ENCODE measurements at places on chromosomes 7 and 10.

DNA sequence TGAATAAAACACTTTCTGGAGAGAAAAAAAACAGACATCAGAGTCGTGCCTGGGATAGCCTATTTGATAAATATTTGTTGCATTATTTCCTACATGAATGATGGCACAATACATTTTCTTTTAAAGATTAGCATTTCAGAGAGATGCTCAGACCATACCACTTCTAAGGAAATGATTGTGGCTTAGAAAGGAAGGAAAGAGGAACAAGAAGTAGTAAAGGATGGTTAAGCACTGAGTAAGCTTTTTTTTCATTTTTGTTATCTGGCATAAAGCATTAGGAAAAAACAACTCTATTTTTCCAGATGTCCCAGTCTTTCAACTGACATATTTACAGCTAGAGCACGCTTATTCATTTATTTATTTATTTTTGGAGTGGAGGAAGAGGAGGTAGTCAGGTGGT, 258.8 kb upstream of the TEX47 start:
- DNase-seq: no peak

DNA sequence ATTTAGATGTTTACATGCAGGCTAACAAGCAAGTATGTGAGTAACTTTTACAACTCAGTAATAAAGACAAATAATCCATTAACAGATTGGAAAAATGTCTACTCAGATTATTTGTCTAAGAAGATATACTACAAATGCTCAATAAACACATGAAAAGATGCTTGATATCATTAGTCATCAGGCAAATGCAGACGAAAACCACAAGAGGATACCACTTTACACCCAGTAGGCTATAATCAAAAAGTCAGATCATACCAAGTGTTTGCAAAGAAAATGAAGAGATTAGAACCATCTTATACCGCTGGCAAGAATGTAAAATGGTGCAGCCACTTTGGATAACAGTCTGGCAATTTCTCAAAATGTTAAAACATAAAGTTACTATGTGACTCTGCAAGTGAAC, 84.1 kb downstream of the MALSU1 start:
- no peak for DNase-seq

DNA sequence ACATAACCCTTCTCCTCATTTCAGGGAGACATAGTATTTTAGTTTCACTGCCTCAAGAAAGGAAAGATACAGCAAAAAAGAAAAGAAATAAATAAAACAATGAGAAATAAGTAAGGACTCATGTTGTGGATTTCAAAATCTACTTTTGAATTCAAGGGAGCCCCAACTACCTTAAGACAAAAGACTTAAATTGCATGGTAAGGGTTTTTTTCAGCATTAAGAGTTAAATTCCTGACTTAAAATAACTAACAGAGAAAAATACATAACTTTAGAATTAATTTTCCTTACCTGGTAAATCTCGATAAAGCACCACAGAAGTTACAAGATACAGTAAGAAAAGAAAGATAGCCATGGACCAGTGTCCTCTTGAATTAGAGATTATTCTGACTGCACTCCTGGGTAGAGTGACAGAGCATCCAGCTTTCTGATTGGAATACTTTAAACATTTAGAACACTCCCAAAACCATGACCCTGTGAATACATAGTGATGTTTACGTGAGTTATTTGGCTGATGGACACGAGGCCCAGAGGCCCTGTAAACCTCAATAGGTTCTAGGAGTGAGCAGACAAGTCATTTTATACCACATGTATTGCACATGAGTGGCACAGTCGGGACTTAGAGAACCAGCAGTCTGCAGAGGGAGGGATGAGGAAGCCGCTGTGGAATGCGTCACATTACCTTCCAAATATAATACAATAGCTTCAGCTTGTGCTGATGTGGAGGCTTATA, 292.5 kb upstream of the SEMA3C start:
- DNase-seq: no peak

DNA sequence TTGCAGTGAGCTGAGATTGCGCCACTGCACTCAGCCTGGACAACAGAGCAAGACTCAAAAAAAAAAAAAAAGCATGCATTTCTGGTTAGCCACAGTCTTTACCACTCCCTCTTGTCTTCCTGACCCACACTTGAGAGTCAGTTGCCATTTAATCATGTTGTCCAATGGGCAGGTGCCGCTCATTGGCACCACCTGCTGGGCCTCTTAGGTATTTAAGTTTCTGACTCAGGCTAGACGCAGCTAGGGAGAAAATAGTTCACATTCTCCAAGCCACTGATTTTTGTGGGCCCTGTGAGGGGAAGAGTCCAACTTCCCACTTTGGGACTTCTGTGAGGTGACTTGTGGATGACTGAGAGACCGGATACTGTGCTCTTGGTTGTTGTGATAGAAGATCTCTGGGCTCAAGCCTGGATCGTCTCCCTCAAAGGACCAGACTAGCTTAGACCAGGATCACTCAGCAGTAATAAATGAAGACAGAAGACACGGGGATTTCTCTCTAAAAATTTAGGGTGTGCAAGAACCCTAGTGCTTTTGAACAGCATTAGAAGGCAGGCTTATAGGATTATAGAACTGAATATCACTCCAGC, 26.8 kb upstream of the SORCS3 start:
- DNase-seq: no peak

DNA sequence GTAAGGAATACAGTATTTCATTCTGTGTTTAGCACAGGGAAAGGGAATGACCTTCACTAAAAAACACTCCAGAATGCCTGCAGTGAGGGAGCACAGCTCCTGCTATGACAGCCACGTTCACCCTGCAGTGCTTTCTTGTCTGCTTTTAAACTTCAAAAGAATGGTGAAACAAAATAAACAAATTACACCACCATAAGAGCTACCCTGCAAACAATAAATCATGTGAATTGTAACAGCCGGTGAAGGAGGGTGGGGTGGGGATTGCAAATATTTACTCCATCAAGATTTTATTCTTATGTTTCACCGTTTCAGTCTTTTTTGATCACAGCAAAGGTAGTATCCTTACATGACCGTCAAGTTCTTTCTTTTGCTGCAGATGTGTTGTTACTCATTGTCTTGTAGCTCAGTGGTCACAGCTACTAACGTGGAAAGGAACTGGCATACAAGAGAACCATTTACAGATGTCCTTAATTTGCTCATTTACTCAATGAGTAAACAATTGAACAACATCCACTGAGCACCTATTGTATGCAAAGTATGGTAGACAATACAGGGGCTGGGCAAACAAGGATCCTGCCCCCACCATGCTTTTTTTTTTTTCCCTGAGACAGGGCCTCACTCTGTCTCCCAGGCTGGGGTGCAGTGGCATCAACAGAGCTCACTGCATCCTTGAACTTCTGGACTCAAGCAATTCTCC, 4.1 kb upstream of the CHN2 start:
- DNase-seq: no peak

DNA sequence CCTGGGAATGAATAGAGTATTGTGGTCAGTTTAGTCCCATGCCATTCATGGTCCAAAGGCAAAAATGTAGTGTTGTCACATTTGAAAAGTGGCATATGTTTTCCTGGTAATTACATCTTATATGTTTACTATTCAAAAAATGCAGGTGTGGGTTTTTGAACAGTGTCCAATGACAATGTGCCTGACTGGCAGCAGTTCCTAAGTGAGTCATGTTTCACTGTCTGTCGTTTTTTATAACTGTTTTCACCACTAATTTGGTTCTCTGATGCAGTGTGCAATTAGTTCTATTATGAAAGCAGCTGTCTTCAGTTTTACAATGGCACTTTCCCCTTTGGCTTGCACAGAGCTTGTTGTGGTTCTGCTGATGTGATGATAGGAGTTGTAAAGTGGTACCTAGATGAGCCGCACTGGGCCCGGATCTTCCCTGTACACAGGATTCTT, 162.3 kb downstream of the SEM1 start:
- no peak for DNase-seq

DNA sequence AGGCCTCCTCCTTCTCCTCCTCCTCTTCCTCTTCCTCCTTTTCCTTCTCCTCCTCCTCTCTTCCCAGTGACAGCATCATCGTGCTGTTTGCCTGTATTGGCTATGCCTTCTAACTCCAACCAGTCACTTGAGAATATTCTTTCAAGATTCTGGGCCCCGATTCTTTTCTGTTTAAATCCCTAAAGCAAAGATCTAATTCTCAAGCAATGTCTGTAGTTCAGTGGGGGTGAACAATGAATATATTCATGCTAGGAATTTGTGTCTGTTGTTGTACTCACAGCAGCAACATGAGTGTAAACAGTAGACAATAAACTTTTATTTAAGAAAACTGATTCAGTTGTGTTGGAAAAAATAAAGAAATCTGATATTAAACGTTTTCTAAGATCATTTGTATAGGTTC, 30.7 kb downstream of the NUDT5 start:
- DNase-seq: no peak

- no peak for DNase-seq
Measured at GRCh38 chr7:935164-935873, 19.2 kb downstream of the ADAP1 start.

DNA sequence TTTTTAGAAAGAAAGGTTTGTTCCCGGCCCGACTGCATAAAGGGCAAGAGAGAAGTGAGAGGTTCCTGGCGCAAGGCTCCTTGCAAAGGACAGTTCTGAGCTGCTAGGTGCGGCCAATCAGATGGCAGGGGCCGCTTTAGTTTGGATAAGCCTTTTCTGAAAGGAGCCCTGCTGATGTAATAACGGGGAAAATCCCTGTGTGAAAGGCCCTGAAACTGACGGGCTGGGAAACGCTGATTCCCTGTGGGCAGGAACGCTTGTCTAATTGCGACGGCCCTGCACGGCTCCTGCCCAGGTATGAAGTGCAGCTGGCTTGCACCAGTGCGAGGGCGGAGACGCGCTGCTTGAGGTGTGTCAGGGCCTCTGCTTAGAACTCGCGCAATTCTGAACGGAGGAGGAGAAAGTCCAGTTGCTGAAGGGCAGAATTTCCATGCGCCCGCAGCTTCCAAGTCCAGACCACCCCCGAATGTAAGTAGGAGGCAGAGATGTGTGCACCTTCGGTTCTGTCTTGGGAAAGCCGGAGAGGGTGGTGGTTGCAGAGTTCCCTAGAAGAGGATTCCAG, 30.5 kb downstream of the TACC2 start:
- no peak for DNase-seq

DNA sequence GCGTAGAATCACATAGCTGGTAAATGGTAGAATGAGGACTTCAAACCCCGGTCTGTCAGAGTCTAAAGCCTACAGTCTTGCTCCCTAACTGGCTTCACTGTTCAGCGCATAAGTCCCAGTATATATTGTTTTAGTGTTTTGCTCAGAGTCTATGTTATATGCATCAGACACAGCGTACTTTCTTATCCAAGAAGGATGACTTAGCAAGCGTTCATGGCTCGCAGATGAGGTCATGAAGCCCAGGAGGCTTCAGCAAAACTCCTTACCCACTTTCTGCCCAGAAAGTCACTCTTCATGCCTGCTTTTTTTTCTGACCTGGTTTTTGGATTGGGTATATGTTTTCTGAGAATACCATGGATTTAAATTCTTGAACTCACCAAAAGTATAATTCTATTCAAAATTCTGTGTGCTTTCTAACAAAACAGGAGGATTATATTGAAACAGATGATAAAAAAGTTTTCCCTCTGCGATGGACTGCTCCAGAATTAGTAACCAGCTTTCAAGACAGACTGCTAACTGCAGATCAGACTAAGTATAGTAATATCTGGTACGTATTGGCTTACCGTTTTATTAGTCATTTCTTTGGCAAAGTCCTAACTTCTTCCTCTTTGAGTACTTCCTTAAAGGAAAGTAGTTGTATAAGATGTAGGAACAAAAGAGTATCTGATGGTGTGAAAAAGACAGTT, 24.6 kb upstream of the BHLHA15 start:
- no peak for DNase-seq

GRCh38 chr10:96664563-96664962, 55.8 kb downstream of the PIK3AP1 start:
- DNase-seq: no peak

GRCh38 chr10:63409465-63410027, 56.2 kb downstream of the JMJD1C start:
- no peak for DNase-seq

- no peak for DNase-seq
Measured at GRCh38 chr7:2967253-2967652, 76.4 kb downstream of the CARD11 start.

DNA sequence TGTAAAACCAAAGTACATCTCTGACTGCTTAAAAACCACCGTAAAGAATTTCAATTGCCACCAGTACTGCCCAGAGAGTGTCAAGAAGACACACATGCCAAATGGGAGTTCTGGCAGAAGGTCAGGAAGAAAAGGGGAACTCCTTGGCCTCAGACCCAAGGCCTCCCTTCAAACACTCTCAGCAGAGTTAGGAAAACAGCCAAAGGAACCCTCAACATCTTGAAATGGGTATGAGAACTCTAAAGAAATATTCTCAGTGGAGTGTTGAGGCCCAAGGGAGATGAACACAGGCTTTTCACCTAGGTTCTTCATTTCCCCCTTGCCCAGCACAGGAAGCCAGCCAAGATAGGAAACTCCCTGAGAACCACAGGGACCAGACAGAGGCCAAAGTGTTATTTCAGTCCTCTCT, 96.1 kb upstream of the ASAH2 start:
- no peak for DNase-seq

GRCh38 chr7:128247640-128248194, 6.6 kb downstream of the LEP start:
- no peak for DNase-seq

- DNase-seq: no peak
Measured at GRCh38 chr10:29646238-29646902, 11.6 kb upstream of the SVIL start.

GRCh38 chr10:44383749-44384600, 922 bp downstream of the CXCL12 start:
- DNase-seq: no peak

DNA sequence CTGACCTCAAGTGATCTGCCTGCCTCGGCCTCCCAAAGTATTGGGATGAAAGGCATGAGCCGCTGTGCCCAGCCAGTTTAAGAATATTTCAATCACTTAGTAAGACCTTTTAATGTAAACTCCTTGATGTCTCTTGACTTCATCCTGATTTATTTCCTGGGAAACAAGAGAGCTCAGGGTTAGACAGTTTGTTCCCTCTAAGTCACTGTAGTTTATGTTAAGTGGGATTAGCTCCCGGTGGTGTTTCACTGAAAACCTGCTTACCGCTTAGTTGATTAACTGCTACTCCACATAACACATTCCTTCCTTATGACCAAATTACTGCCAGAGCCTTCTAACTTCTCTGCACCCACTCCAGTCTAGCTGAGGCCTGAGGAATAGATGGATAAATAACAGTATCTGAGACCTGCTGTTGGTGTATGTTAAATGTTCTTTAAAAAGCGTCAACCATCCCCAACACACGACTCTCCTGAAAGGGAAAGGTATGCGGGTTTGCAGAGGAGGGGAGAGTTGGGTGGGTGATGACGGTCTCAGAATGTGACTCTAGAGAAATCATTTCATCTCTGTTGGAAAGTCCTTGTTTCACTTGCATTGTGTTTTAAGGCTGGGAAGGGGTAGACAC, 48.7 kb downstream of the CREB3L2 start:
- no peak for DNase-seq

DNA sequence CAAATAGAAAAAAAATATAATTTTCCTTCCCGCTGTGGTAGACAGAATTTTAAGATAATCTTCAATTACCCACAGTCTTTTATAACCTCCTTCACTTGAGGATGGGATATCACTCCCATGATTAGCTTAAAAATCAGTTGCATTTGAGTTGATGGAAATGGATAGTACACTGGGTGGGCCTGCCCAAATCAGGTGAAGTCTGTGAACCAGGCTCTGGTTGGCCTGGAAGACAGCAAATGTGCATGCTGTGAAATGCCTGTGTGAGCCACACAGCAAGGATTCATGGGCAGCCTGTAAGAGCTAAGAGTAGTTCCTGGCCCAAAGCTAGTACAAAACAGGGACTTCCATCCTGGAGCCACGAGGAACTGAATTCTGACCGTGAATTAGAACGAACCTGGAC, 548.0 kb downstream of the CALN1 start:
- no peak for DNase-seq

GRCh38 chr7:142298009-142298408, 40.2 kb upstream of the PRSS58 start:
- DNase-seq: no peak
